ENCODE measurements at places on chromosomes 3 and 15. TPM values are rescaled to one million over a fixed set of nuclear protein-coding genes. Genes with fewer than 3 reads are reported as not detected.

GRCh38 chr3:138136201-138136600 is 4.0 kb upstream of the A4GNT start:
- no peaks in the 10 kb centered on the region for H3K36me3 ChIP-seq
- DNase-seq: no peak
- no peak overlapping the region for H3K27ac ChIP-seq
- H3K4me1 ChIP-seq: no peaks in the 10 kb centered on the region
- H3K4me3 ChIP-seq: no peak overlapping the region

- no peaks in the 10 kb centered on the region for H3K27me3 ChIP-seq
- H3K4me3 ChIP-seq: no peak overlapping the region
- no peaks in the 10 kb centered on the region for H3K36me3 ChIP-seq
- H3K4me1 ChIP-seq: peaks cover 13% of the 10 kb centered on the region
These were observed 5.0 kb downstream of the FAM219B start for GRCh38 chr15:74901612-74902063.

DNA sequence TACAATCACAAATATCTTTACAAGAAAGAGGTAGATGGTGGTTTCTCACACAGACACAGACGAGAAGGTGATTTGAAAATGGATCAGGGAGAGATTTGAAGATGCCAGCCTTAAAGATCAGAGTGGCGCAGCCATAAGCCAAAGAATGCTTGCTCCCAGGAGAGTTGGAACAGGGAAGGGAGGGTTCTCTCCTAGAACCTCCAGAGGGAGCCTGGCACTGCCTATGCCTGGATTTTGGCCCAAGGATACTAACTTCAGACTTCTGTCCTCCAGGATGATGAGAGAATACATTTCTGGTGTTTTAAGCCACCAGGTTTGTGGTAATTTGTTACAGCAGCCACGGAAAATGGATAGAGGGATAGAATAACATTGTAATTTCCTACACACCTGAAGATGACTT is 279.1 kb downstream of the FAM43A start:
- DNase-seq: no peak
- H3K27ac ChIP-seq: no peak overlapping the region
- no peaks in the 10 kb centered on the region for H3K36me3 ChIP-seq
- no peaks in the 10 kb centered on the region for H3K27me3 ChIP-seq
- no peak overlapping the region for H3K4me3 ChIP-seq

- H3K4me1 ChIP-seq: no peaks in the 10 kb centered on the region
- DNase-seq: no peak
- no peaks in the 10 kb centered on the region for H3K36me3 ChIP-seq
- H3K27me3 ChIP-seq: no peaks in the 10 kb centered on the region
- H3K27ac ChIP-seq: no peak overlapping the region
These were observed 27.6 kb upstream of the BNC1 start for GRCh38 chr15:83312071-83312470.

GRCh38 chr15:57019496-57020160 is 101.2 kb downstream of the TCF12 start:
- H3K4me1 ChIP-seq: peaks cover 12% of the 10 kb centered on the region
- H3K27me3 ChIP-seq: no peaks in the 10 kb centered on the region
- no peak for DNase-seq
- H3K27ac ChIP-seq: no peak overlapping the region
- no peaks in the 10 kb centered on the region for H3K36me3 ChIP-seq
- no peak overlapping the region for H3K4me3 ChIP-seq

GRCh38 chr3:13103416-13104058 is 30.3 kb upstream of the IQSEC1 start:
- H3K4me1 ChIP-seq: no peaks in the 10 kb centered on the region
- H3K4me3 ChIP-seq: no peak overlapping the region
- DNase-seq: no peak
- H3K27me3 ChIP-seq: no peaks in the 10 kb centered on the region
- no peak overlapping the region for H3K27ac ChIP-seq

- no peaks in the 10 kb centered on the region for H3K4me1 ChIP-seq
- DNase-seq: no peak
These were observed 17.3 kb downstream of the SUCNR1 start for GRCh38 chr3:151890721-151891141.

GRCh38 chr15:52150043-52150825 is 37.7 kb upstream of the BCL2L10 start:
- H3K4me1 ChIP-seq: no peaks in the 10 kb centered on the region
- H3K27ac ChIP-seq: no peak overlapping the region
- H3K36me3 ChIP-seq: peaks cover 15% of the 10 kb centered on the region
- H3K4me3 ChIP-seq: no peak overlapping the region

DNA sequence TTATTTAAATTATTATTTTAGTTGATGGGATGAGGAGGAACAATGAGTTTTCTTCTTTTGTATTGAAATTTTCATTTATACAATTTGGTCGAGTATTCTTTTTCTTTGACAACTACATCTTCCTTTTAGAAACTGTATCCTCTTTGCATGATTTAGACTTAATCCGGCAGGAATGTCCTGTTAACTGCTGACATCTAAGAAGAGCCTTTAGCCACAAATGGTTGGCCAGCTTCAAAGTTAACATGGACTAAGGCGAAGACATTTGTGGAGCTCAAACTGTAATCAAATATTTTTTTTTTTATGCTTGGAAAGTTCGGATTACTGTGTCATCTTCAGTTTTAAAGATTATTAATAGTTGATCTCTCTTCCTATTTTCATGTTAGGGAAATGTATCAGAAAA is 43.2 kb downstream of the RIOX2 start:
- H3K27me3 ChIP-seq: no peaks in the 10 kb centered on the region
- H3K27ac ChIP-seq: no peak overlapping the region
- peaks cover 8% of the 10 kb centered on the region for H3K36me3 ChIP-seq
- DNase-seq: no peak
- H3K4me3 ChIP-seq: no peak overlapping the region

GRCh38 chr3:65713016-65713415 is 325.7 kb downstream of the MAGI1 start:
- no peaks in the 10 kb centered on the region for H3K27me3 ChIP-seq
- H3K4me3 ChIP-seq: no peak overlapping the region
- H3K36me3 ChIP-seq: no peaks in the 10 kb centered on the region
- no peak for DNase-seq
- H3K27ac ChIP-seq: no peak overlapping the region
- H3K4me1 ChIP-seq: no peaks in the 10 kb centered on the region

DNA sequence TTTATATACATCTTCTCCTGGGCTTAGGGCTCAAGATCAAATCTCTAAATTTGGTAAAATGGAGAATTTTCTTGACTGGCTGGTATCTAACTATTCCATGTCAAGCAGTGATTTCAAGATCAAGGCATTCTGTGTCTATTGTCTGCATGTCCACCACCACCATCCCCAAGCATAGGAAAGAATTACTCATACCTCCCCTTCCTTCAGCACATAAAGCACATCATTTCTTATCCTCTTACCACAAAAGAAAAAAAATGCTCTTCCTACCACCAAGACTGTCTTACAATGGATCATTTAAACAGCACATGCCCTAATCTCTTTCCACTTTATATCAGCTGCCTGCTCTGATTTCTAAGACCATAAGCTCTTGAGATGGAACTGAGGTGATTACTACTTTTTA is 470.5 kb upstream of the THBS1 start:
- H3K36me3 ChIP-seq: no peaks in the 10 kb centered on the region
- H3K4me1 ChIP-seq: no peaks in the 10 kb centered on the region
- DNase-seq: no peak

- H3K27me3 ChIP-seq: no peaks in the 10 kb centered on the region
- no peaks in the 10 kb centered on the region for H3K36me3 ChIP-seq
- H3K4me3 ChIP-seq: no peak overlapping the region
- no peak for DNase-seq
These were observed 101.1 kb downstream of the GREM1 start for GRCh38 chr15:32818758-32819447.

- H3K36me3 ChIP-seq: no peaks in the 10 kb centered on the region
- no peak overlapping the region for H3K4me3 ChIP-seq
- no peaks in the 10 kb centered on the region for H3K27me3 ChIP-seq
- peaks cover 19% of the 10 kb centered on the region for H3K4me1 ChIP-seq
- H3K27ac ChIP-seq: no peak overlapping the region
- DNase-seq: peak; percentile 63
These were observed 55.4 kb upstream of the LRRFIP2 start for GRCh38 chr3:37229740-37230139.

DNA sequence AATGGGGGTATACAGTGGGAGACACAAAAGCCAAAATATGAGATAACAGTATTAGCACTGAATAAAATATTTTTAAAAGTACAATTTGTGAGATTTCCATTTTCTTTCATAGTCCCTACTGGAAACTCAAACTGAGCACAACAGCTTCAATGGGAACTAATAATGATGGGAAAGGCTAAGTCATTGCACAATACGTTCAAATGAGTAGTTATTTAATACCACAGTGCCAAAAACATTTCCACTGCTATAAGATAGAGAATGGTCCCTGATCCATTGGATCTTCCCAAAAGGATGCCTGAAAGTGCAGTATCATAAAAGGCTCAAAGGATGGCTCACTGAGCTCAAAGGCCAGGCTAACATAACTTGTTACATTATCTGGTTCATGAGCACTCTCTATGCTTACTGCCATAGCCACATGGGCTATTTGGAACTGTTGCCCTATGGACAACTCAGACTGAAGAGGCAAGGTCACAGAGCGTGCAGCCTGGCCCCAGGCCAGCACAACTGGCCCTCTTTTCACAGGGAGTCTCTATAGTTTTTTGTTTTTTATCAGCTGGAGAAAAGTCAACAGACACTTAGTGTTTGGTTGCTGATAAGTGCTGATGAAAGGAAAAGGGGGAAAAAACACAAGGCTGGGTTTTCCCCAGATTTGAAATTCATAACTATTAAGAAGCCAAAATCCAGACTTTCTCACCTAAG is 54.1 kb upstream of the PPIB start:
- H3K36me3 ChIP-seq: peaks cover 6% of the 10 kb centered on the region
- no peak overlapping the region for H3K4me3 ChIP-seq
- peak; percentile 73 for DNase-seq
- H3K27me3 ChIP-seq: no peaks in the 10 kb centered on the region
- H3K4me1 ChIP-seq: peaks cover 12% of the 10 kb centered on the region
- H3K27ac ChIP-seq: peak overlapping the region; percentile 5

DNA sequence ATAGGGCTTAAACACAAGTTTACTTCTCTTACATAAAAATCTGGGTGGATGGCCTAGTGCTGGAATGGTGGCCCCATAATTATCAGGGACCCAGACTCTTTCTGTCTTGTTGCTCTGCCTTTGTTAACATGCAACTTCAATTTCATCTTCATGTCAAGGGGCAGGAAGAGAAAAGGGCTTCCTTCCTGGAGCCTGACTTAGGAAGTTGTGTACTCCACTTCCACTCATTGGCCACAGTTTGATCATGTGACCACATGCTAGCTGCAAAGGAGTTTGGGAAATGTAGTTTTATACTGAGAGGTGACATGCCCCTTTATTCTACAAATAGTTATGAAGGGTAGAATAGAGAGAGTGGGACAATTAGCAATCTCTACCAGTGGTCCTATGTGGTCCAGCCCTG is 39.3 kb downstream of the RHCG start:
- no peak overlapping the region for H3K27ac ChIP-seq
- H3K4me3 ChIP-seq: no peak overlapping the region
- no peak for DNase-seq
- peaks cover 47% of the 10 kb centered on the region for H3K4me1 ChIP-seq
- no peaks in the 10 kb centered on the region for H3K36me3 ChIP-seq

DNA sequence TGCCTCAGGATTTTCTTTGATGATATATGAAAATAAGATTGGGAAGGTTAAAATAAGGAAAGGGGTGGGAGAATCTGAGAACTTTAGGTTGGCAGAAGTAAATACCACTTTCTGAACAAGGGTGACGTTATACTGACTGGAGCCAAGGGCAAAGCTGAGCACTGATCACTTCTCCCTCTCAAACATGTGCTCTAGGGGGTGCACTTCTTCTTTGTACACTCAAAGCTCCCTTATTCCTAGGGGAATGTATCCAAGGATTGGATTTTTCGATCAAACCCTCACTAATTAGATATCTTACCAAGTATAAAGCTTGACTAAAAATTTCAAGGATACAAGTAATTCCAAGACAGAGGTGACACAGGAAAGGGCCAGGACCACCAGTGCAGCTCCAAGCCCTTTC is 243.9 kb upstream of the UMPS start:
- H3K27me3 ChIP-seq: no peaks in the 10 kb centered on the region
- no peak for DNase-seq
- H3K4me3 ChIP-seq: no peak overlapping the region
- H3K27ac ChIP-seq: no peak overlapping the region
- H3K4me1 ChIP-seq: no peaks in the 10 kb centered on the region

- no peak for DNase-seq
- H3K27me3 ChIP-seq: no peaks in the 10 kb centered on the region
- no peaks in the 10 kb centered on the region for H3K36me3 ChIP-seq
- H3K27ac ChIP-seq: no peak overlapping the region
- H3K4me1 ChIP-seq: no peaks in the 10 kb centered on the region
These were observed 117.0 kb upstream of the ARL6 start for GRCh38 chr3:97647441-97647982.

DNA sequence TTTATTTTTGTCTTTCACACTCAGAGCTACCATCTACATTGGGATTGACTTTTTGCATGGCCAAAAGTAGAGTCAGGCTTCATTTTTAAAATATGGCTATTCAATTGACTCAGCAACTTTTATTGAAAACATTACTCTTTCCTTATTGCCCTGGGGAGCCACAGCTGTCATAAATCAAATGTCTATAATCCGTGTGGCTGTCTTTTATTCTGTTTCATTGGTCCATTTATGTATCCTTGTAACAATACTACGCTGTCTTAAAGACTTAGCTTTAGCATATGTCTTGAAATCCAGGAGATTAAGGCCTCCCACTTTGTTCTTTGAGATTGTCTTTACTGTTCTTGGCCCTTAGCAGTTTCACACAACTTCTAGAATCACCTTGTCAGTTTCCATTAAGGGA is 55.2 kb downstream of the CEMIP start:
- no peaks in the 10 kb centered on the region for H3K36me3 ChIP-seq
- H3K4me3 ChIP-seq: no peak overlapping the region
- no peak overlapping the region for H3K27ac ChIP-seq
- no peaks in the 10 kb centered on the region for H3K4me1 ChIP-seq

ATR gene
- polyA plus RNA-seq: 14.5 TPM

SST gene
- not detected for polyA plus RNA-seq

NR1I2 gene
- 32.6 TPM for polyA plus RNA-seq

EPHB1 gene
- polyA plus RNA-seq: 1.7 TPM

ACAN gene
- polyA plus RNA-seq: not detected

GOLGA6D gene
- 0.06 TPM for polyA plus RNA-seq

JMJD7 gene
- polyA plus RNA-seq: 5.9 TPM

SCN5A gene
- polyA plus RNA-seq: not detected

RARRES1 gene
- polyA plus RNA-seq: 3.2 TPM

FBXL22 gene
- 0.18 TPM for polyA plus RNA-seq

Measured in liver (tissue), 10 donors.